Activated naive CD4-positive, alpha-beta T cell treated with anti-CD3 and anti-CD28 coated beads, Interleukin-2, amount 10 ng/mL, durations not matched to agents 5 hours and 36 hours (primary cell): ENCODE measurements at places on chromosomes 12 and 14. TPM values are rescaled to one million over a fixed set of nuclear protein-coding genes. Genes with fewer than 3 reads are reported as not detected.

WSB2 gene
- total RNA-seq: 47.3 TPM

RD3L gene
- total RNA-seq: not detected

IFI27 gene
- total RNA-seq: 3.4 TPM

CSRP2 gene
- 0.23 TPM for total RNA-seq
